Stimulated activated CD8-positive, alpha-beta memory T cell treated with anti-CD3 and anti-CD28 coated beads, Interleukin-4, amount 100 ng/mL, for 4 hours (primary cell): ENCODE measurements at places on chromosomes 3 and 15.

DNA sequence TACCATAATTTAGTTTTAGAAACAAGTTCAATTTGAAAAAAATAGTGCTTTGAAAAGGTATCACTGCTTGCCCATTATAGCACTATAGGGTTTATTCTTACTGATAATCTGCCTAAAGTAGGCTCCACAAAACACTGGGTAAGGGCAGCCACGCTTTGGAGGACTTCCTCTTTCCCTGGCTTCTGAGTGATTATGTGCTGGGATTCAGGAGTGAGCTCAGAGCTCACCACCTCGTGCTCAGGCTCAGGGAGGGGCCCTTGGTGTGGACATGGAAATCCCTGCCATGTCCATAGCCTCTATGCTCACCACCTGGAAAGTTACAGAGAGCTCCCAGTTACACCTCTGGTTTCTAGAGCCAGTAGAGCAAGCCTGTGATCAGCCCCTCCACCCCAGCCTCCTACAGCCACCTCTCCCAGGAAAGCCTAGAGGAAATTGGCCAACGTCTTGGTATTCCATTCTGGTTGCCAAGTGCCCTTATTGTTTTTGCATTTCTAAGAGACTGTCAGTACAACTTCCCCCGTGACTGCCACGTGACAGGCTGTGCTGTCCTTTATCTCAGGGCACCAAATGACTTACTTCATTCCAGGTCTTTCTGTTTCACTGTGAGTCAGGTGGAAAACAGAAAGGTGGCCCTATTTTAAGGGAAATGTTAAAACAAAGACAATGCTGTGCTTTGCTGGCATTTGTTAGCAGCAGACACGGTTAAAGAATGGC is 316.0 kb downstream of the RORA start:
- no peak for DNase-seq

- no peak for DNase-seq
Measured at GRCh38 chr3:142597906-142598305, 1.7 kb downstream of the PLS1 start.

GRCh38 chr15:95644100-95644875 is 686.2 kb upstream of the NR2F2 start:
- no peak for DNase-seq

- DNase-seq: no peak
Measured at GRCh38 chr15:26358708-26359107, 414.2 kb downstream of the GABRB3 start.

- DNase-seq: no peak
Measured at GRCh38 chr3:61627768-61628185, 66.4 kb downstream of the PTPRG start.

DNA sequence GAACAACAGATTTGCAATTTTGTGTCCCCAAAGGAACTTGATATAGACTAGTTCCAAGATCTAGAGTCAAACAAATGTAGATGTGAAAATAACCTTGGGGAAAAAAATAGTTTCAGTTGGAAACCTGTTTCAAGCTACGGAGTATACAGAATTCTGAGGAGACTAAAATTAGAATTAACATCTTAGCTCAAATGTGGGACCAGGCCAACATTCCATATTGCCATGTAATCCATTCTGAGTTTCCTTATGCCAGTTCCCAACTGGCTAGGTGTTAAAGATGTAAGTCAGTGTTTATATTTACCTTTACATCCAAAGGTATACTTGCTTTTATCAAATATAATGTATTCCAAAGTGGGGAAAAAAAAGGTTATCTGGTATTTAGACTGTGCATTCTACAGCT is 76.3 kb downstream of the UBE3A start:
- DNase-seq: no peak
